ENCODE measurements at places on chromosomes 5 and 9.

- no peak for DNase-seq
Observed at GRCh38 chr5:54993318-54993717, 7.9 kb upstream of the ESM1 start.

DNA sequence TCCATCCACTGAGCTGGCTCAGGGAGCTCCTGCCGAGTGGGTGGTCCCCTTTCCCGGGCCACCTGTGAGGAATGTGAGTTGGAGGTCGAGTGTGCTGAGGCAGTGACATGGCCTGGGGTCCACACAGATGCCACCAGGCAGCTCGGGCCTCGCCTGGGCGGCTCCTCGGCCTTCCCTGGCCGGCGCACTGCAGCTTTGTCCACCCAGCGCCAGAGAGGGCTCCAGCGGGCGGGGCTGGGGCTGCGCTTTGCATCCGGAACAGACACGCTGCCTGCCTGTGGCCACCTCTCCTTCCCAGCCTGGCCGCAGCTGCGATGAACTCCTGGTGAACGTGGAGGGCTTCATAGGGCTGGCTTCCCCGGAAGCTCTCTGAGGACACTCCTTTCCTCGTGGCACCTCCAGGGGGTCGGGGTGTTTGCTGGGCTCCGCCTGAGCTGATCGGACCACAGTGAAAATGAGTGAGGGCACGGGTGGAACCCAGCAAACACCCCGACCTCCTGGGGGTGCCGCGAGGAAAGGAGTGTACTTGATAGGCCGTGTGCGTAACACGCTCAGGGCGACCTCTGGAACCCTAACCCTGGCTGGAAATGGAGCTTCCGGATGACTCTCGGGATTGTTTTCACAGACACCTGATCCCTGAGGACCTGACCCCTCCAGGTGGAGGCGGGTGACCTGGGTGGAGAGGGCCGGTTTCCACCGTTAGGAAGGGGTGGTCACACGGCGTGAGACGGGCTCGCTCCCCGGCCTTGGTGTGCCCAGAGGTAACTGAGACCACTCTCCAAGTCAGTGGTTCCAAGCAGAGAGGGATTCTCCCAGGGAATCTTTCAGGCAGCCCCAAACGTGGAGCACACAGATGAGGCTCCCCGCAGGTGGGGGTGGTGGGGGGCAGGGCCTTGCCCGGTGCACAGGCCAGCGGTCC lies 31.8 kb upstream of the RXRA start:
- DNase-seq, result no peak

DNA sequence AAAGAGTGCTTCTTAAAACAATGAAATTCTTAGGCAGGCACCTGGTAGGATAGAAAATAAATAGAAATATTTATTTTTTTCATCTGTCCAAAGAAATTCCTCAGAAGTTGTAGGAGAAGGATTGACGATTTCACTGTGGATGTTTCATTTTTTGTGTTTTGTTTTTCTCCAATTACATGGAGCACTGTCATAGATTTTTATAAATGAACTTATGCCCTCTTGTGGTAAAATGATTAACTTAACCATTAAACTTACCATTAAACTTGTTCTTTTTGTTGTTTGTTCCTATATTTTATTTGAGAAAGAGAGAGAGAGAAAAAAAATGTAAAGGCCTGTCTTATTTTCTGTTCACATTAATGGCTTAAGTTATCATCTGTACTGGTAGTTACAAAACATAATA lies 339.2 kb downstream of the PRR16 start:
- DNase-seq, result no peak

GRCh38 chr9:129696944-129697655 lies 31.7 kb downstream of the PRRX2 start:
- DNase-seq, result no peak

GRCh38 chr5:171654881-171655280 lies 130.7 kb upstream of the SMIM23 start:
- no peak for DNase-seq

DNA sequence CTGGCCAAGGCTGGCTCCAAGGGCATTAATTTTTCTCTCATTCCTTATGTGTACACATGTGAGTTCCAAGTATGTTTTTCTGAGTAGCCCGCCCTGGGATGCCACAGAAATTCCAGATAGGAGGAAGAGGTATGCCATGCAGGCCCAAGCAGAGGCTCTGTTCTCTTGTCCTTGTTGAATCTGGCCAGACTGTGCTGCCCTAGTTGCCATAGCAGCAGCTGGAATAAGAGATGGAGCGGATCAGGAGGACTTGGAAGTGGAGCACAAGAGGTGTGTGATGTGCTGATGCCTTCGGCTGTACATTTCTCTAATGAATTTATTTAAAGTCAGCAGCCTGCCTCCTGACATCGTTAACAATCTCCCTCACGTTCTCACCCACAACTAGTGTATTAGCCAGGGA lies 235.6 kb upstream of the RPS23 start:
- no peak for DNase-seq

DNA sequence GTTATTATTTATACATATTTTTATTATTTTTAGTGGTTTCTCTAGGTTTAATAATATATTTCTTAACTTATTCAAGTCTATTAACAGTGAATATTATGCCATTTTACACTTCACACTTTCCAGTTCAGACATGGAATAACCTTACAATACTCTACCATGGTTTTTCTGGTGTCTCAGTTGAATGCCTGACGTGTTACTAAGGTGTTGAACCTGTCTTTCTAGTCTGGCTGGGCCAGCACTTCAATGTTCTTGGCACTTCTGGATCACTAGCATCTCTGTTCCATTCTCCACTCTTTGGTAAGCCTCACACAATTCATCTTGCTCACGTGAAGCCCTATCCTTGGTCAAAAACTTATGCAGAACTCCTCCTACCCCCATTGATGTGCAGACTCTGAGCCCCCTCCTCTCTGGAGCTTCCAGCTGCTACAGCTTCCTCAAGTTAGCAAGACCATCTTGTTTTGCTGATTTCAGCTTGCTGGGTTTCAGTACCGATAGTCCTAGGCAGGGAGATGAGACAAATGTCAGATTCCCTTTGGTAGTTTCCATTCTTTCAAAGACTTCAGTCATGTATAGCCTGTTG lies 243.1 kb downstream of the FBXO4 start:
- no peak for DNase-seq

GRCh38 chr9:32378496-32378895 lies 5.9 kb upstream of the ACO1 start:
- peak; percentile 27 for DNase-seq

GRCh38 chr5:169584998-169585451 lies 1.5 kb downstream of the SPDL1 start:
- DNase-seq, result no peak

DNA sequence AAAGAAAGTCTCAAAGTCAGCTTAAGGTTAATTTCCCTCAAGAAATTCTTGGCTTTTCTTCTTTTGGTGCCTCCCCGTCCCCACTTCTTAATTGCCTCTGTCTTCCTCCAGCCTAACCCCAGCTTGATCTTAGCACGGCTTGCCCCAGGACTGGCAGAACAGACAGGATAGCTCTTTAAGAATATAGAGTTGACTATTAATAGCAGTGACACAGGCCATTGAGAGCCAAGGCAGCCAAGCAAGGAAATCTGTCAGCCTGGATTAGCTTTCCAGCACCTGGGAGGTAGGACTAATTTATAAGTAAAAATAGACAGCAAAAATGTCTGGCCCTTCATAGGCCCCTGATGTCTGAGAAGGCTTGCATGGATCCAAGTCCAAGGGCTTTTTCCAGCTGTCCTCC lies 384.6 kb upstream of the SLC30A5 start:
- no peak for DNase-seq

- peak; percentile 85 for DNase-seq
Observed at GRCh38 chr5:36944607-36945225, 68.1 kb downstream of the NIPBL start.

- peak; percentile 63 for DNase-seq
Observed at GRCh38 chr9:106878934-106879333, 16.0 kb downstream of the ZNF462 start.

DNA sequence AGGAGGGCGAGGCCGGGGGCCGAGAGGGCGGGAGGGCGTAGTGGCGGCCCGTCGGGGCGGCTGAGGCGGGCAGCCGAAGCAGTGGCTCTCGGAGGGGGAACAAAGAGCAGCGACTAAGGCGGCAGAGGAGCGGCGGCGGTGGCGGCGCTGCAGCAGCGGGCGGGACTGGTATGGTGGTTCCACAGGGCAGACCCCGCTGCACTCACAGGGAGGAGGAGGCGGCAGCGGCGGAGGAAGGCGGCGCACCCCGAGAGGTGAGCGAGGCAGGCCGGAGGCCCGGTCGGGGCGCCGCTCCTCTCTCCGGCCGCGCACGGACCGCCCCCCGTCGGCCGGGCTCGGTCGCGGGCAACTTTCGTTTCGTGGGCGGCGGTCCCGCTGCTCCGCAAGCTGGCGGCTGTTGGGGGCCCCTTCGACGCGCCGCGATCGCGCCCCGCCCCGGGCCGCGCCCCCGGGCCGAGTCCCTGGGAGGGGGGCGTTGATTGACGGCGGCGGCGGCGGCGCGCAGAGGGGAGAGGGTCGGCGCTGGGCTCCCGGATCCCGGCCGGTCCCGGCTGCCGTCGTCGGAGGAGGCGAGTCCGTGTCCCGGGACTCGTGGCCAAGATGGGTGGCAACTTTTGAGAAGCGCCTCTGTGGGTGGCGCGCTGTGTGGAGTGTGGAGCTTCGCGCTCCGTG lies 467 bp downstream of the CNOT6 start:
- DNase-seq, result no peak

- DNase-seq, result no peak
Observed at GRCh38 chr5:91318724-91319123, 64.4 kb downstream of the ARRDC3 start.

- DNase-seq, result no peak
Observed at GRCh38 chr9:110355911-110356310, 18.2 kb upstream of the TXNDC8 start.
